ENCODE measurements at places on chromosomes 1 and 21.

DNA sequence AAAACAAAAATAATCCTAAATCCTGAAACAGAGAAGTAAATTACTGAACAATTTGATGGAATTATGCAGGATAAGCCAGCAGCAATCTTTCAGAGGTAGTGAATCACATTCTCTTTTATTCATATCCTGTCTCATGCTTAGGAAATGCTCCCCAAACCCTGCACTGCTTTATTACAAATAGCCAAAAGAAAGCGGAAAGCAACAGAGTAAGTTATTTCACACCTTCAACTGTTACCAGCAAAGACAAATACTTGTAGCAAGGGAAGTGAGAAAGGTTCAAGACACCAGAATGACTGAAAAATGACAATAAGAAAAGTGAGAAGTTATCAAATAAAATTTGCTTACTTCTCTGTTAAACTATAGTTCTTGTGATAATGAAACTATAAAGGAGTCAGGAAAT lies 6.2 kb downstream of the ZRANB2 start:
- DNase-seq, result no peak

- DNase-seq, result no peak
Observed at GRCh38 chr1:62953633-62954032, 169.7 kb downstream of the ATG4C start.

GRCh38 chr1:206456577-206457370 lies 13.5 kb upstream of the IKBKE start:
- peak; percentile 50 for DNase-seq

GRCh38 chr1:30809514-30810263 lies 52.1 kb upstream of the LAPTM5 start:
- no peak for DNase-seq

GRCh38 chr1:167794043-167794442 lies 72.3 kb downstream of the MPZL1 start:
- DNase-seq, result no peak

DNA sequence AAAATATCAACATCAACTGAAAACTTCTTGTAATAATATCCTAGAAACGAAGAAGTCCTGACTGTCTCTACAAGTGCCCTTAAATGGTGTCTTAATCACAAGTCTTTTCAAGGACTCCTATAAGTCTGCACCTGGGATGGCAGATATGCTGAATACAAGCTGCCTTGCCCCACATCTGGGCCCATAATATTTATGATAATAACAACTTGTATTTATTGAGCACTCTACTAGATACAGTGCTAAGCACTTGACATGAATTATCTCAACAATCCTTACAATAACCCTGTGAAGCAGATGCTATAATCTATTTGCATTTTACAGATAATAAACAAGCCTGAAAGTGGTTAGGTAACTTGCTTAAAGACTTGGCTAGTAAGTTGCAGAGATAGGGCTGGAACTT lies 78.0 kb upstream of the ZNF648 start:
- no peak for DNase-seq

DNA sequence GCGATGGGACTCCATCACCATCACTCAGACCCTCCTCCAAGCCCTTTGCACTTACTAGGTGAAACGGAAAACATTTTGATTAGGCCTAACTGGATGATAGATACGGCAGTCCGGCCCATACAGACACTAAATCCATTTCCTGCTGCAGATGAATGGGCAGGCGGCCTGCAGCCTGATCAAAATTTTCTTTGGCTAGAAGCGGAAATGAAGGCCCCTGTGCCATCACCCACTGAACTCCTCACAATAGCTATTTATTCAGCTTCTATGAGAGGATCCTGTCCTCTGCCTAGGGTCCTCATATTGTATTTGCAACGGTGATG lies 200.5 kb downstream of the OMA1 start:
- DNase-seq, result no peak

DNA sequence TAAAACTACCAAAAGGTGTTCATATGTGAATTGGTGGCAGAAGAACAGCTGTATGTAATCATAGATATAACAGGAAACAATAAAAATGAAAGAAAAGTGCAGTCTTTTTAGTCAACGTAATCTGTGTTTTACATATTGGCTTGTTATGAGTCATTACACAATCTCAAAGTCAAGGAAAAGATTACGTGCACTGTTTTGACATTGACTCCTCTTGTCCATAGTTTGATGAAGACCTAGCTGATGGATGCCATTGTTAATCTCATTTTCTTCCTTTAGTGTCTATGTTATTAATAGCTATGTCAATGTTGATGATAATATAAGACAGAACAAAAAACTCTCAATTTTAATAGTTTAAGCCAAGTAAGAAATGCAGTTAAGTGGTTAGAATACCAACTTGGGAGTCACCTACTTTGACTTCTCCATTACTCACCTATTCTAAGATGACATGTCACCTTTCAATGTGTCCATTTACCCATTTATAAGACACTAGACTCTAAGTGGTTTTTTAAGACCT lies 84.5 kb upstream of the SAMSN1 start:
- peak; percentile 21 for DNase-seq

GRCh38 chr1:95641386-95641785 lies 407.4 kb downstream of the RWDD3 start:
- no peak for DNase-seq

GRCh38 chr1:39554277-39554676 lies 22.3 kb downstream of the PABPC4 start:
- no peak for DNase-seq

GRCh38 chr1:248152056-248152827 lies 7.3 kb downstream of the OR2M5 start:
- DNase-seq, result no peak

- DNase-seq, result peak; percentile 82
Observed at GRCh38 chr1:209704584-209704983, at the start of gene HSD11B1. Gene HSD11B1 (plus strand): TSS chr1:209704846. CDS start chr1:209704943, 97 bp downstream.

- DNase-seq, result no peak
Observed at GRCh38 chr1:191695865-191696264, 462.4 kb upstream of the RGS18 start.

DNA sequence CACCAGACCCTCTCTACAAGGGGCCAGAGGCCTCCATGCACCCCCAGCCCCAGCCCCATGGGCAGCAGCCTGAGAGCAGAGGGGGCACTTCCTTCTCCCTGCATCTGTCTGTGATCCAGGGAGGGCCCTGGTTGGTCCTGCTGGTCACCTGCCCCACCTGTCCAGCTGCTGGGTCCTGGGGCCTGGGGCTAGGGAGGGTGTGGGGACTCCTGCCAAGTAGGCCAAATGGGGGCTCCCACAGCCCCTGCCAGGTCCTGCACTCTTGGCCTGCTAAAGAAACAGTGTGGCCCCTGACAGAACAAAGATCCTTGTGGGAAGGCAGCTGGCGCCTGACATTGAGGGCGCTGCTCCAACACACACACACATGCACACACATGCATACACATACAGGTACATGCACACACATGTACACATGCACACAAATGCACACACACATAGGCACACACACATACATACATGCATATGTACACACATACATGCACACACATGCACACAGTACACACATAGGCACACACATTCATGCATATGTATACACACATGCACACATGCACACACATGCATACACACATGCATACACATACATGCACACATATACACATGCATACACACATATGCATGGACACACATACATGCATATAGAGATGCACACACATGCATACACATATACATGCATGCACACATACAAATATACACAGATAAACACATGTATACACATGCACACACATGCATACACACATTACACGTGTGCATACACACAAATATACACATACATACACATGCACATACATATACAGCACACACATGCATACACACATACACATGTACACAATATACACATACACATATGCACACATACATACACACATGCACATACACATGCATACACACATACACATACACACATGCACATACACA lies 49.9 kb downstream of the TRPM2 start:
- DNase-seq, result no peak

- DNase-seq, result no peak
Observed at GRCh38 chr1:87599569-87599968, 270.9 kb downstream of the LMO4 start.

DNA sequence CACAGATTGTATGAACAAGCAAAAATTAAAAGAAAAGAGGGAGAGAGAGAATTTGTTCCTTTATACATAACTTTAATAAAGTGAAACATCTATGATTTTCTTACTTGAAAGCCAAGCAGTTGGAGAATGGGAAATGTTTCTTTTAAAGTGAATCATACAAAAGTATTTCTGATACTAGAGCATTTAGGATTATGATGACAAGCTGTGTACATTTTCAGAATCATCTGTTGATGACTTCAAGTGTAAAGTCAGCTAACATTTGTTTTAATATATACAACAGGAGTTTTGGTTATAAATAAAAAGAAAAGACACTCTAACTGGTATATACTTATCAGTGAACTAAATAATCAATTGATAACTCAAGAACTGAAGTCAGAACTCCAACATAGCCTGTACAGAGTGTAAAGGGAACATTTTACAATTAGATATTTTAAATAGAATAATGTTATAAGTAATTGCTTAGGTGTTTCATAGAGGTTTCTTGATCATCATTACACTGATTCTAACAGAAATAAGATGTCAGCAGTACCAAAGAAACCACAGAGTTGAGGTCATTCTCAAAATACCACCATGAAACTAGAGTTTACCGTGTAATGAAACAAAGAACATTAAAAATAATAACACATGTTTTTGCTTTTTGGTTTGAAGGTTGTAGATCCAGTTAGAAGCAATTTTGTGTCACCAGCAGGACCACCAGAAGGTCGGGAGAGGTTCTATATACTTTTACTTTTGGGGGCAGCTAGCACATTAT lies 103.4 kb downstream of the COL24A1 start:
- no peak for DNase-seq

GRCh38 chr1:3235496-3235895 lies 166.5 kb downstream of the PRDM16 start:
- DNase-seq, result no peak

GRCh38 chr1:159898527-159898926 lies 1.4 kb downstream of the CFAP45 start:
- no peak for DNase-seq

GRCh38 chr1:61138921-61139774 lies 56.8 kb downstream of the NFIA start:
- DNase-seq, result peak; percentile 80
